HS-5 (cell line): ENCODE measurements at places on chromosomes 1 and 21.

- no peak for DNase-seq
Observed at GRCh38 chr1:156660752-156661112, 16.5 kb downstream of the NES start.

DNA sequence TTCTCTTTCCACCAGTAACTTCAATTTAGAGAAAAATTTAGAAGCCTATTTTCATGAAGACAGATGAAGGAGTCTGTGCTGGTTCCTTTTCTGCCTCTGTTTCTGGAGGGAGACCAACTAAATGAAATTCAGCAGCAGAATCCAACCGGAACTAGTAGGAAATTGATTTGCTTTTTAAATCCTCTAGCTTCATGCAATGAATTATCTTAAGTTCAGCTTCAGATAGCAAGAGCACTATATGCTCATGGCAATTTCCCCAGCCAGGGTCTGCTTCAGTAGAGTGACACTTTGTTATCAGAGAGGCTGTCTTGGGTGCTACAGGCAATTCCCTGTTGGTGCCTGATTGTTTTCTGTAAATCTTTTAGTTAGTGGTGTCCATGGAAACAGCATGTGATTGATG lies 189.7 kb downstream of the SLC35F3 start:
- DNase-seq, result no peak

- no peak for DNase-seq
Observed at GRCh38 chr21:29753216-29753615, 186.6 kb downstream of the GRIK1 start.

GRCh38 chr21:25809013-25809412 lies 74.2 kb downstream of the GABPA start:
- no peak for DNase-seq

DNA sequence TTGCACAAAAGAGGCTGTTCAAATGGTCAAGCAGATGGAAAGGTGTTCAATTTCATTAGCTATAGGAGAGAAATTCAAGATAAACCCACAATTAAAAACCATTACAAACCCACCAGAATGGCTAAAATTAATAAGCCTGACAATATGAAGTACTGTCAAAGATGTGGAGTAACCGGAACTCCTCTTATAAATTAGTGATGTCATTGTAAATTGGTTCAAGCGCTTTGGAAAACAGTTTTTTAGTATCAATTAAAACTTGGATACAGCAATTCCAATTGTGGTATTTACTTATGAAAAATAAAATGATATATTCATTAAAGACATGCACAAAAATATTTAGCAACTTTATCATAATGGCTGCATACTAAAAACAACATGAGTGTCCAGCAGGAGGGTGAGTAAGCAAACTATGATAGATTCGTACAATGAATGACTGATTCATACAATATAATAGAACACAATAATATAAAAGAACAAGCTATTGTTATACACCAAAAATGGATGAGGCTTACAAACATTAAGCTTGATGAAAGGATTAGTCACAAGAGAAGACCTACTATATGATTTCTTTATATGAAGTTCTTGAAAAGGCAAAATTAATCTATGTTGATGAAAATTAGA lies 38.4 kb upstream of the FGGY start:
- no peak for DNase-seq

DNA sequence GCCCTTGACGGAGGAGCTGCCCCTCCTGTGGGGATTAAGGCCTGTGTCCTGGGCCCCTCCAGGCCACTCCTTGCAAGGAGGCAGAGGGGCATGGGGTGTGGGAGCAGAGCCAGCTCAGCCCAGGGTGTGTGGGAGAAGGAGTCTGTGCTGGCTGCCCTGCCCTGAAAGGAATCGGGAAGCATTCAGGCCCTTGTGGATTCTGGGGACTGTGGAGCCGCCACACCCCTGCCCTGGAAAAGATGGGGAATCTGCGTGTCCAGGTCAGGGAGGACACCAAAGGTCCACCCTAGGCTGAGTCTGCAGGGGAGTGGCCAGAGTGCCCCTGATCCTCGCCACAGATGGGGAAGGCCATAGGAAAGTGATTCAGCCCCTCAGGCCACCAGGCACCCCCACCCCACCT lies 16.5 kb upstream of the PRDM16 start:
- no peak for DNase-seq

DNA sequence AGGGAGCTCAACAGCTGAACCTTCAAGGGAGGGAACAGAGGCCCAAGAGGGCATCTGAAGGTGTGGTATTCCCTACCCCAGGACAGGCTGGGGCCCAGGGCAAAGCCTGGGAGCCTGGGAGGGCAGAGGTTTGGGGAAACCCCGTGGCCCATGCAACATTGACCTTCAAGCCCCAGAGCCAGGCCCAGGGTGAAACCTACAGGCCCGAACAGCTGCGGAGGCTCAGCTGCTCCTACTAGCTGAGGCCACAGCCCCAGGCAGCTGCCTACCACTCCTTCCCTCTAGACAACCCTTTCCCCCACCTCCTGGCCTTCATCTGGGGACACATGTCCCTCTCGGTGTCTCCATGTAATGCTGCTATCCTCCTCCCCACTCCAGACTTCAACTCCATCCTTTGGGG lies 3.2 kb downstream of the LAD1 start:
- no peak for DNase-seq

DNA sequence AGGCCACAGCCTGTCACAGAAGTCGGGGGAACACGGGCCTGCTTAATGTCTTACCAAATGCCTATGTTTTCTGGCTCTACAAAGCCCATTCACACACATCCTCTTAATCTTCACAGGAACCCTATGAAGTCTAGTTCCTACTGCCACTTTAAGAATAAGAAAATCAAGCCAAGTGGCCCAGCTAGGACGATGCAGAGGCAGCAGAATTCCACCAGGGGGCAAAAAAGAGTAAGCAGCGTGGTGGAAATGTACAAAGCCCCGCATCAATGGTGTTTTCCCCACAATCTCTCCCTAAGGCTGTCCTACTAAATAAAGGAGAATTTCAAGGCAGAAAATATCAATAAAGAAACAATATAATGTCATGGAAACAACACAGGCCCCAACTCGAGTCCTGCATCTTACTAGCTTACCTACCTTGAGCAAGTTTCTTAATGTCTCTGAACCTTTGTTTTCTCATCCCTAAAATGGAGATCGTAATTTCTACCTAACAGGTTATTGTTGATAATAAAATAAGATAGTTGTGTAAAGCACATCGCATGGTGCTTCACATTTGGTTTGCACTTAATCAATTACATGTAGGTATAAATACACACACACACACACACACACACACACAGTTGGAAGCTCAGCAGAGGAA lies 21.4 kb downstream of the SEC16B start:
- peak; percentile 50 for DNase-seq

GRCh38 chr1:109879881-109880525 lies 30.6 kb upstream of the CSF1 start:
- no peak for DNase-seq

DNA sequence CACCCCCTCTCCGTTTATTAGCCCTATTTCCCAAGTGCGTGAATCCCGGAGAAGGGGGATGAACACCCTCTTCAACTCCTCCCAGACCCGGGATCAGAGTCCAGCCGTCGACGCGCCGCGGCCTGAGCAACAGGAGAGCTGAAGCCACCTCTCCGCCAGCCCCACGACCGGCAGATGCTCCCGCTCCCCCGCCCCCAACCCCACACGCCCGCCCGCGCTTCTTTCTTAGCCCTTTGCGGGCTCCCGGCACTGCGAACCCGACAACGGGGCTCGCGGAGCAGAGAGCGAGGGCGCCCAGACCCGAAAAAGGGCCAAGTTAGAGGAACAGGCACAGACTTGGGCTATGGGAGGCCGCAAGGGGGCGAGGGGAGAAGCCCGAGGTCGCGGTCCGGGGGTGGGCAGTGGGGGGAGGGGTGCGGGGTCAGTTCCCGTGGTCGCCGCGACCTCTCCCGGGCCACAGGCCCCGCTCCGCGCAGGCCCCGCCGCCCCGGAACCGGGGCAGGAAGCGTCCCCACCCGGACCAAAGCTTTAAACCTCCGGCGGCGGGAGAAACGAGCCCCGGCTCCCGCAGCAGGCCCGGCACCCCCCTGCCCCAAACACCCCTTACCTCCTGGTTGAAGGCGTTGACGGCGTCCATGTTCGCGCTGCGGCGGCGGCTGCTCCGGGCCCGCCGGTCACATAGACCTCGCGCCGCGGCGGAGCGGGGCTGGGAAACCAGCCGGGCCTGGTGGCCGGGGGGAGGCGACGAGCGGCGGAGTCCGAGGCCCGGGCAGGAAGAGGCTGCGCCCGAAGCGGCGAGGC lies 662 bp downstream of the SCAF4 start:
- no peak for DNase-seq

DNA sequence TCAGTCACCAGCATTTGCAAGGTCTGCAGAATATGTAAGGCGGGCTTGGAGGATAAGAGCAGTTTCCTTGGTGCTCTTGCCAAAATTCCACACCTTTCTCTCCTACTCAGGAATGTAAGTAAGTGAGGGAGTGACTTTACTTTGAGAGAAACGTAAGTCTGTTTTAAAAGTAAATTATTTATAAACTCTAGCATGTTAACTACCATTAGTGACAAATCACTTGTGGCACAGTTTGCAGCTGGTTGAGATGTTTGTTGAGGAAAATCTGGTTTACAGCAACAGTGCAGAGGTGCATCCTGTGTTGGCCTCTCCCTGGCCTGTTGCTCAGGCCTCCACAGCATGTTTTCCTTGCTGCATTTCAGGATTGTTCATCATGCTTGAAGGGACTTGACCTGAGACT lies 8.5 kb downstream of the CGN start:
- no peak for DNase-seq
